Stimulated activated CD8-positive, alpha-beta memory T cell treated with anti-CD3 and anti-CD28 coated beads, Interleukin-7, amount 100 ng/mL, for 1 hour (primary cell): ENCODE measurements at places on chromosomes 4 and X.

GRCh38 chrX:40735325-40736169 lies at the start of gene MED14:
MED14 (minus strand) TSS chrX:40735542; CDS start chrX:40735412, 130 bp downstream.
- DNase-seq: peak; percentile 90

DNA sequence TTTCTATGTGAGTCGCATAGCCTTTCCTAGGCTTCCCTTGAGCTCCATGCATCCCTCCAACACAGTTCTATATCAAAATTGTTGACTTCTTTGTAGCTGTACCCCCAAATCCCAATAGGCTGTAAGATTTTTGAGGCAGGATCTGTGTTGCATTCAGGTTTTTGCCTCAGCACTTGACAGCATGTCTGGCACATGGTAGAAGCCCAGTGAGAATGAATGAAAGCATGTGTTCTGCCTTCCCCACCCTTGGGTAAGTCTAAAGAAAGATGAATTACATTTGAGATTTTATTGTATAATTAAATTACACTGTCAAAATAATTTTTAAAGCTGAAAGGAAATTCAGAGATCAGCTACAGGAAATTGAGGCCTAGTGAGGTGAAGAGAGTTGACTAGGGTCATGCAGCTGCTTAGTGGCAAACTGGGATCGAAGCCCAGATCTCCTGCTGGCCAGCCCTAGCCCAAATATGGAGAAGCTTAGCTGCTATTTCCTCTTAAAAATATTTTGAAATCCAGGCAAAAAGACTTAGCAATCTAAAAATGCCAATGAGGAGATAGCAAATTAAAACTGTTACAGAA lies 122.5 kb downstream of the SPATA18 start:
- no peak for DNase-seq

GRCh38 chrX:137428766-137429591 lies 136.9 kb upstream of the ZIC3 start:
- no peak for DNase-seq

DNA sequence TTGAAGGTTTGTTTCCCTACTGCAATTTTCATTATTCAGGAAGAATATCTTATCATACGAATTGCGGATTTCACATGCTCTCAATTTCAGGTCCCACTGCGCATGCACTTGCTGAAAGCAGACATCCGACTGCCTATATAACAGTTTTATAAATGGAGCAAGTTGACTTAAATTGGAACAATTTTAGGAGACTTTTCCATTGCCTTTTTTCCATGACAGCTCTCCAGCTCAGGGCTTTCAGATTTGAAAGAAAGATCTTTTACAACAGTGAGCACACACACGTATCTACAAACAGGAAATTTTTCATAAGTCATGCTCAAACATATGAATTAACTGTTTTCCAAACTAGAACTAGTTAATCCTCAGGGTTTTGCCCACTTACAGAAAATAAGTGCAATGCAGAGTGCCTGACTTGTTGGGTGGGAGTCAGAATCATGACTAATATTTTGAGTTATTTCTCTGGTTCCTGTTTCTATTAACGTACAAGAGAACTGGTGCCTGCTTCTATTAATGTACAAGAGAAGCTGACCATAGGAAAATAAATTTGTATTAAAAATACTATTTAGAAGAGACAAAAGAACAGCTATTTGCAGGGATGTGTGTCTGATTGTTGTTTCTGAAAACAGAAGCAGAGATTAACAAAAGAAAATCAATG lies 137.9 kb downstream of the GPC3 start:
- DNase-seq: no peak

- no peak for DNase-seq
Observed at GRCh38 chr4:117327491-117327890, 242.1 kb upstream of the TRAM1L1 start.

GRCh38 chr4:4860600-4861389 lies 1.3 kb downstream of the MSX1 start:
- no peak for DNase-seq

DNA sequence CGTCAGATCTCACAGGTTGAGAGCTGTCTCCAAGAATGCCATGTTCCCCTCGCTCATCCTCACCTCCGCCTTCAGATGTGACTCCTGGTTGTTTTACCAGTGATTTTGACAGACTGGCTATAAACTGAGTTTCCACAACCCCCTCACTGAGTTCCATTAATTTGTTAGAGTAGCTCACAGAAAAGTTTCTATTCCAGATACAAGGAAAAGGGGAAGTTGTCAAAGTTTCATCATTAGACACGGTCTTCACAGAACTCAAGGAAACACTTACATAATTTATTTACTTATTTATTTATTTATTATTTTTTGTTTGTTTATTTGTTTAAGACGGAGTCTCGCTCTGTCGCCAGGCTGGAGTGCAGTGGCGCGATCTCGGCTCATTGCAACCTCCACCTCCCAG lies 55.7 kb upstream of the IQSEC2 start:
- DNase-seq: no peak

GRCh38 chrX:148940411-148940996 lies 440.1 kb downstream of the AFF2 start:
- DNase-seq: no peak

GRCh38 chrX:107747596-107748161 lies 27.9 kb downstream of the TSC22D3 start:
- no peak for DNase-seq

DNA sequence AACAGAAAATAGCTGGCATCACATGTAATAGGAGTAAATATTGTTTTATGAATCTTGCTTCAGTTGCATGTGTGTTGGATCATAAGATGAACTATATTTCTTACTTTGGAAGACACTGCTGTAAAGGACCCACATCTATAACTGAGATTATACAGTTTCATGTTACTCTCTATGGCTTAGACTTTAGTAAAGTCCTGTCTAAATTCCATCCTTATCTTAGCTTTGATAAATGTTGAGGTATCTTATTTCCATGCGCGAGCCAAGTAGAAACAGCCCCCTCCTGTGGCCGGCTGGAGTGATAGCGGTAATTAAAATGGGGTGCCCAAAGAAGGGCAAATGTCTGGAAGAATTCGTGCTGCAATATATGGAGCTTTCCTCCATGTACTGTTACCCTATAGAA lies 43.0 kb downstream of the CCDC158 start:
- DNase-seq: peak; percentile 8

DNA sequence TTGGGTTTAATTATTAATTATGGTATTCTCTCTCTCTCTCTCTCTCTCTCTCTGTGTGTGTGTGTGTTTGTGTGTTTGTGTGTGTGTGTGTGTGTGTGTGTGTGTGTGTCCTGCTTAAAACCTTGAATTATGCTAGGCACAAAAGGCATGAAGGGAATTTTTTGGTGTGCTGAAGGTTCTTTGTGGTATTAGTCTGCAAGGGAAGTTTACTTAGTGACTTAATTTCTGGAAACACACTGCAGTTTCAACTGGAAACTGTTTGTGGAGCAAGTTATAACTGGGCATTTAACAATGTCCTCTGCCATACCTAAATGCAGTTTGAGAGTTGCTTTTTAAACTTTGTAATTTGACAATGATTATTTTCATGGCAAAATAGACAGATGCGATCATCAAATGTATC lies 111.7 kb downstream of the FRMPD4 start:
- no peak for DNase-seq

DNA sequence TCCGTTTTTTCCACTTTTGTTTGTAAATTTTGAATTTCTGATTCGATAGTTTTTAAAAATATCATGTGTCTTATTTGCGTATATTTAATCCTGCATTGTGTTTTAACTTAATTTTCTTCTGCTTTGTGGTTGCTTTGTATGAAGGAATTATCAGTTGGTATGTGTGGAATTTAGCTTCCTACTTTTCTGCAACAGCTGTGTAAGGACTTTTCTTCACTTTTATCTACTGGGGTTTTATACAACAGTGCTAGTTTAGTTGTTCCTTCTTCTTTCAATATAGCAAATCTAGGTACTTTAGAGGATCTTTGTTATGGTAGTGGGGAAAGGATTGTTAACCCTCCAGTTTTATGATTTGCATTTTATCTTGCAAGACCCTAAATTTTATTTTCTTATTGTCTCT lies 410.3 kb downstream of the CCSER1 start:
- no peak for DNase-seq

DNA sequence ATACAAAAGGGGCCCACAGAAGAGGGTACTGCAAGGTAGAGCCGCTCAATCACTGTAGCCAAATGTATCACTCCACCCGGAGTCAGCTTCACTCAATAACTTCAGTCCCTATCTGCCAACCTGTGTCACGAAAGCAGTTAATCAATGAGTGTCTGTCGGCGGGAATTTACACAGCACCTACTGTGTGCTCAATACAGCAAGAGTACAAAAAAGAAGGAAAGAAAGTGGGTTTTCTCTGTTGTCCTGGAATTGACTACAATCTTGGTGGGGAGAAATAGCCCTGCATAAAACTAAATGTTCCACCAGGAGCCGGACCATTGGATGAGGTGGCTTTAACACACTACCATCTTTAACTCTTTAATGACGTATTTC lies 780 bp upstream of the NKRF start:
- no peak for DNase-seq

DNA sequence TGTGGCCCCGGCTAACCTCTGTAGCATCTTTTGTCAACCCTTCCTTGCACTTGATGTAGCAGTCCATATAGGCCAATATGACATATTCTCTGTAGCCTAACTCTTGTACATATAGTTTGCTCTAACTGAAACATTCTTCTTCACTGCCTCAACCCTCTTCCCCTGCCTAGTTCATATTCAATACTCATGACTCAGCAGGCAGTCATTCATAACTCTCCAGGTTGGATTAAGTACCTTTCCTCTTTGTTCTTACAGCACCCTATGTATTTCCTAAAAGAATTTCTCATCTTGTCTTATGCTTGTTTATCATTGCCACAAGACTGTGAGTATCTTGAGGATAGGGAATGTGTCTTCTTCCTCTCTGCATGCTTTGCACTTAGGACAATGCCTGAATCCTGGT lies 76.9 kb downstream of the TMLHE start:
- DNase-seq: no peak

DNA sequence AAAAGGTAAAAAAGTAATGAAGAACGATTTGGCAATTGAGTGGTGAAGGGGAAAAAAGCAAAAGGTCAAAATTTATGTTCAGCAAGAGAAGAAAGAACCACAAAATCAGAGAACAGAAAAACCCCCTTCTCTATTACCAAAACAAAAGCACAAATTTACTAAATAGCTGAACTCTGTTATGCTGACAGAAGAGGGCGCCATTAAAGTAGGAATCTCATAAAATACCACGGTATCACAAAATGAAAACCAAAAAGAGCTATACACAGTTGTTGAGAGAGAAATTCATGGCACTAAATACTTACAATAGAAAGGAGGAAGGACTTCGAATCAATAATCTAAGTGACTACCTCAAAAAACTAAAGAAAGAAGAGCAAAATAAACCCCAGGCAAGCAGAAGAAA lies 69.6 kb upstream of the CXorf66 start:
- no peak for DNase-seq

- no peak for DNase-seq
Observed at GRCh38 chr4:145545538-145546174, 64.0 kb downstream of the SMAD1 start.

DNA sequence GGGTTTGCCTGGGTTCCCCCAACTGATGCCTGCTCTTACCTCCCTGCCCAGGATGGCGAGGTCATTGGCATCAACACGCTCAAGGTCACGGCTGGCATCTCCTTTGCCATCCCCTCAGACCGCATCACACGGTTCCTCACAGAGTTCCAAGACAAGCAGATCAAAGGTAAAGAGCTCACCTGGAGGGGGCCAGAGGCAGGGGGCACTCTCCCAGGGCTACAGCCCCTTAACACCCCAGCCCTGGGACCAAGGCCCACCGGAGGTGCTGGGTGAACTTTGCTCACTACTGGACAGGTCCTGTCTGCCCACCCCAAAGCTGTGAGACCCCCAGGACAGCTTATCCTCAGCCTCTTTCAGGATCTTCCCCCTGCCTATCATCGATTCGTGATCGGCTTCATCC lies 24.5 kb downstream of the HTRA3 start:
- no peak for DNase-seq

GRCh38 chrX:43808231-43808630 lies 74.0 kb downstream of the MAOB start:
- no peak for DNase-seq

DNA sequence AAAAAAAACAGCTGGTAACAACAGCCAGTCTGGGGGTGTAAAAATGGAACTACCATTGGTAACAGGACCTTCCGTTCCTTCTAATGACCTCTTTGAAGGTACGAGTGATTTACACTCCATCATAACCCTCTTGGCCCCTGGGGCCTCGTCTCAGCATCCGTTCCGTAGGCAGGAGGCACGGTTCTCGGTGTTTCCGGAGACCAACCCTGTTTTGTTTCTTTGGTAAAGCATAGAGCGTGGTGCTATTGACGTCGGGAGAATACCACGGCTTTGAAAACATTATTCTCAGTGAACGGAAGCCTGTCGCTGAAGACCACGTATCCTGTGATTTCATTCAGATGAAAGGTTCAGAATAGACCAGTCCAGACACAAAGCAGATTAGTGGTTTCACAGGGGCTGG lies 198.9 kb downstream of the ASMT start:
- no peak for DNase-seq
